HepG2 (cell line): ENCODE measurements at places on chromosomes 4 and X. TPM values are rescaled to one million over a fixed set of nuclear protein-coding genes. Genes with fewer than 3 reads are reported as not detected.
A peak's percentile ranks its signal among the peaks of the same experiment; 100 is the strongest.

Gene USP51
- total RNA-seq = not detected in 2 replicates

Gene S100P
- total RNA-seq = 278 and 348 TPM in 2 replicates

Gene CHM
- 15.1 and 19.6 TPM in 2 replicates for total RNA-seq

Gene SLC25A14
- total RNA-seq = 7.4 and 14.0 TPM in 2 replicates

Gene ABCG2
- 13.2 and 15.7 TPM in 2 replicates for total RNA-seq

DNA sequence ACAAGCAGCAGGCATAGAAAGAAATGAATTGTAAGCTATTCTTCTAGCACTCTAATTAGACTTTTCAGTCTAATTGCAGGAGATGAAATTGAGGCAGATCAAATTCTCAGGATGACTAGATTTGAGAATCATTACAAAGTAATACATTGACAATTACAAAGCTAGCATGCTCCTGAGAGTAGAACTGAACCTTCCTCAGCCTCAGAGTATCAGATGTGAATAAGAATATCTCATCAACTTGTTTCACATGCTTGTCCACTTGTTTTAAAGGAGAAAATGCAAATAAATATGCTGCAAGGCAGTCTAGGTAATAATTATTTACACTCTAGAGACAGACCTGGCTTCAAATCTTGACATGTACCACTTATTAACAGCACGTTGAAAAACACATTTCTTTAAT is 491.0 kb upstream of the MAGEB2 start:
- no peak overlapping the region for H3K4me3 ChIP-seq
- H3K36me3 ChIP-seq = no peaks in the 10 kb centered on the region
- H3K4me1 ChIP-seq = no peaks in the 10 kb centered on the region
- DNase-seq = no peak
- H3K27me3 ChIP-seq = no peaks in the 10 kb centered on the region

GRCh38 chr4:10421344-10422055 is 35.7 kb downstream of the ZNF518B start:
- no peaks in the 10 kb centered on the region for H3K27me3 ChIP-seq
- no peak for DNase-seq
- H3K27ac ChIP-seq = no peak overlapping the region
- no peak overlapping the region for H3K4me3 ChIP-seq
- H3K4me1 ChIP-seq = no peaks in the 10 kb centered on the region

DNA sequence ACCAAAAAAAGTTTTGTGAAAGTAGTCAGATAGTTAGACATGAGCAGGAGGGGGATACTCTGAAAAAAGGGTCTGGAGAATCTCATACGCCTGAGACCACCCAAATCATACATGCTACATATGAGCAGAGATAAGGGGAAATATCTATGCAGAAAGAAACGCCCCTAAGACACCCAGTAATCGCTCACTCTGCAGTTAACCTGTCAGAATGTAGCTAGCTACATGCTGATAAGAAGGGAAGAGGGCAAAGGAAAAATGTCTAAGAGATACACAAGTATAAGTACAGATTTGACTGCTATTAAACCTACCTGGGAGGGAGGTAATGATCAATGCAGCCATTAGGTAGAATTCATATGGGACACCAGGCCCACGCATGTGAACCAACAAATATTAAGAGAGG is 1159.5 kb upstream of the PCDH10 start:
- H3K4me3 ChIP-seq = no peak overlapping the region
- DNase-seq = no peak
- no peaks in the 10 kb centered on the region for H3K27me3 ChIP-seq
- no peak overlapping the region for H3K27ac ChIP-seq

- no peaks in the 10 kb centered on the region for H3K36me3 ChIP-seq
- peaks cover 58% of the 10 kb centered on the region for H3K4me1 ChIP-seq
- peak overlapping the region; percentile 73 for H3K4me3 ChIP-seq
- no peak for DNase-seq
- peak overlapping the region; percentile 96 for H3K27ac ChIP-seq
- H3K27me3 ChIP-seq = no peaks in the 10 kb centered on the region
Observed at GRCh38 chr4:185204238-185204910, 574 bp upstream of the CFAP97 start.

DNA sequence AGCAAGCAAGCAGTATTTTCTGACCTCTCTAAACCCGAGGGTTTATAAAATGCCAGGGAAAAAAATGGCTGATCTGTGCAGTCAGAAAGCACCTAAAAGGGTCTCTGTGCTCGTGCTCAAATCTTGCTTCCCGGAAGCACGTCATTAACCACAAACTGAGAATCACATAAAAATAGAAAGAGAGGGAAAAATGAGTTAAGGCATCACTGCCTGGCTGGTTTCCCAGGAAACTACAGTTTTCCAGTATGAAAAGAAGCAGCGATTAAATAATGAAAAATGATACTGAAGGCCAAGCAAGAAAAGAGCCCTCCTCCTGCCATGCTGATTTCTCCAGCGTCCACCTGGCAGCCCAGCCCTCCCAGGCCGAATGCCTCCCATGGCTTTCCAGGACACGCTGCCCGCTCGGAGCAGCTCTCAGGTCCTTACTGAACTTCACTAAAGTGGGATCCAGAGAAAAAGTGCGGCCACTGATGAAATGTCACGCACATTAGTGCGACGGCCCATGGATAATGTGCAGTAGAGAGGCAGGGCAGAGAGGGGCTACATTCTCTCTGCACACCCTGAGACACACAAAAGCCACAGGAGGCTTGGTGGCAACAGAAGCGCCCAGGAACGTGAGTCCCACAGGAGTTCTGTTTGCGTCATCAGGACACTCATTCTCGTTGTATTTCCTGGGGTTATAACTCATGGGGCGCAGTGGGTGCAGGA is 80.4 kb downstream of the WFS1 start:
- no peaks in the 10 kb centered on the region for H3K4me1 ChIP-seq
- H3K4me3 ChIP-seq = no peak overlapping the region
- no peaks in the 10 kb centered on the region for H3K36me3 ChIP-seq
- H3K27ac ChIP-seq = no peak overlapping the region
- H3K27me3 ChIP-seq = peaks cover 15% of the 10 kb centered on the region
- DNase-seq = no peak

DNA sequence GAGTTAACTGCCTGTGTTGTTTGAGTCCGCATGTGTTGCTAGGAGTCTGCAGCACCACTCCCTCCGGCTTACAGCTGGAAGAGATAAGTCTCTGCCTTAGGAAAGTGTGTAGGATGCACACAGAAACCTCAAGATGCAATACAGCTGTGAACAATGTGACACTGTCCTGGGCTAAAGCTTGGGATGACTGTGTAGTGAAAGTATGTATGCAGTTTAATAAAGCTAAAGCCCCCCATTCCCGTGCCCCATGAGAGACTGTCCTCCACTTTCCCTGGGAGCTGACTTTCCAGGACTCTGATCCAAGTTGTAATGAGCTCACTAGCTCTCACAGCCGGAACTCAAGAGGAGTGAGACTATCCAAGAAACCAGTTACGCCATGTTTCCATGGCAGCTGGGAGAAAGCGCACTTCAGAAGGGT is 156.6 kb upstream of the FTHL17 start:
- H3K27ac ChIP-seq = no peak overlapping the region
- H3K4me3 ChIP-seq = no peak overlapping the region
- H3K4me1 ChIP-seq = peaks cover 20% of the 10 kb centered on the region

DNA sequence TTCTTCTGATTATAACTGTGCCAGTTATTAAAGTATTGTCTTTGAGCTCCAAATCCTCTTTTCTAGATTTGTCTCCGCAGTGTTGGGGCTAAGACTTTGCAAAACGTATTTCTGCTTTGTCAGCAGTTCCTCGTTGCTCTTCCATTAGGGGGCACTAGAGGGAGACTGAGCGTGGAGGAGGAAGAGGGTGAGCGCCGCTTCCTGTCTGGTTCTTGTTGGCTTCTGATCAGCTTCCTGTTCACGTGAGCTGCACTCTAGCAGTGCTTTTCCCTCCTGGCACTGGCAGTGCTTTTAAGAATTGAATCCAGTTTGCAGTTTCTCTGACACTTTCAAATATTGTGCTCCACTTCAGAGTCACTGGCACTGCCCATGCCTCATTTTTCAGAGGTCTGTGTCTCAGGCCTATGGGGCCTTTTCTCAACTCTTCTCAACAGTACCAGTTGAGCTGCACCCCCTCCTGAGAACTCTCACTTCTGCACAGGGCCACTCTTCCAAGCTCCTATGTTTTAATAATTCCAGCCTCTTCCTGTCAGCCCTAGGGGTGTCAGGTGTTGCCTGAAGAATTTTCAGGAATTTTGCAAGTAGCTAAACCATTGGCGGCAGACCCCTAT is 54.4 kb upstream of the LCORL start:
- H3K36me3 ChIP-seq = no peaks in the 10 kb centered on the region
- H3K27ac ChIP-seq = no peak overlapping the region
- H3K27me3 ChIP-seq = no peaks in the 10 kb centered on the region

GRCh38 chr4:100891808-100892207 is 374.0 kb upstream of the EMCN start:
- DNase-seq = no peak
- no peaks in the 10 kb centered on the region for H3K27me3 ChIP-seq
- H3K36me3 ChIP-seq = no peaks in the 10 kb centered on the region
- no peaks in the 10 kb centered on the region for H3K4me1 ChIP-seq

DNA sequence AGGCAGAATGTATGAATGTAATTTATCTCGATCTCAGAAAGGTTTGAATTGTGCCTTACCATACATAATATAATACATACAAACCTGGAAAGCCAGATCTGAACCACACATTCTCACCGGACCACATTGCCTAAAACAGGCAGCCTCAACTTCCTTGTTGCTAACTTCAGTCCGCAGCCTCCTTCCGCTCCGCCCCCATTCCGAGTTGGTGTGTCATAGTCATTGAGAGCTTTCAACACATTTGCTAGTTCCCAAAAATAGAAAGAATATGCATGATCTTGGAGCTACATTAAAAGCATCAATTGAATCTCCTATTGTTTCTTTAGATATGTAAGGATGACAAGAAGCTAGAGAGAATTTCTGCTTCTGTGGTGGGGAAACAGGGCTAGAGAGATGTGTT is 127.2 kb downstream of the ARHGEF9 start:
- no peaks in the 10 kb centered on the region for H3K4me1 ChIP-seq
- no peaks in the 10 kb centered on the region for H3K27me3 ChIP-seq
- H3K36me3 ChIP-seq = no peaks in the 10 kb centered on the region
- H3K27ac ChIP-seq = no peak overlapping the region

DNA sequence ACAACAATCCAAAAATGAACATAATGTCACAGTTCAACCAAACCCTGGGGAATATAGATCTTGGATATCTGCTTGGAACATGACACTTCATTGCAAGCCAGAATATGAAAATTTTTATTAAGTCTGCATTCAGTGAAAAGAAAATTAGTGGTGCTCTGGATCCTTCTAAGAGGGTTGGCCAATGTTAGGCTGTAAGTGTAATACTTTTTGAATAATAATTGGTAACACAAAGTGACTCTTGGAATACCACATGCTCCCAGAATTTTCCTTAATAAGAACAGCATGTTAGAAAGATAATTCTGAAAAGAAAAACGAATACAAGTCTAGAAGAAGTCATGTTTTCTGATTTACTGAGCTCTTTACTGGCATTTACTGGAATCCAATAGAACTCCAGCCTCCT is 175.8 kb downstream of the RASL11B start:
- H3K4me1 ChIP-seq = no peaks in the 10 kb centered on the region
- H3K36me3 ChIP-seq = no peaks in the 10 kb centered on the region
- no peak for DNase-seq

- H3K27ac ChIP-seq = no peak overlapping the region
- no peaks in the 10 kb centered on the region for H3K36me3 ChIP-seq
- DNase-seq = no peak
- H3K4me1 ChIP-seq = no peaks in the 10 kb centered on the region
- no peaks in the 10 kb centered on the region for H3K27me3 ChIP-seq
Observed at GRCh38 chrX:72694170-72694569, 19.9 kb downstream of the PHKA1 start.

DNA sequence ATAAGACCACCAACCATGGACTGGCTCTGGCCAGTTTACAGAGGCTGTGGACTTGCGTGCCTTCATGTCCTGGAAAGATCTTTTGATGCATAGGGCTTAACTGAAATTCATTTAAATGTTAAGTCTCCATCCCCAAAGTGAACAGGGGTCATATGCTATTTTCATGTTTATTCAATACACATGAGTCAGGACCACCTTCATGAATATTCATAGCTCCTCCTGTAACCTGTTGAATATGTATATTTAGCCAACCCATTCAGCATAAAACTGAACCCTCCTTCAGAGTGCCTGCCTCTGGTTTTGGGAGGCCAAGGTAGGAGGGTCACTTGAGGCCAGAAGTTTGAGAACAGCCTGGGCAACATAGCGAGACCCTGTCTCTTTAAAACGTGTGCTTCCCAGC is 7.1 kb downstream of the CTPS2 start:
- no peaks in the 10 kb centered on the region for H3K27me3 ChIP-seq
- no peak for DNase-seq
- no peak overlapping the region for H3K27ac ChIP-seq
- no peaks in the 10 kb centered on the region for H3K36me3 ChIP-seq

DNA sequence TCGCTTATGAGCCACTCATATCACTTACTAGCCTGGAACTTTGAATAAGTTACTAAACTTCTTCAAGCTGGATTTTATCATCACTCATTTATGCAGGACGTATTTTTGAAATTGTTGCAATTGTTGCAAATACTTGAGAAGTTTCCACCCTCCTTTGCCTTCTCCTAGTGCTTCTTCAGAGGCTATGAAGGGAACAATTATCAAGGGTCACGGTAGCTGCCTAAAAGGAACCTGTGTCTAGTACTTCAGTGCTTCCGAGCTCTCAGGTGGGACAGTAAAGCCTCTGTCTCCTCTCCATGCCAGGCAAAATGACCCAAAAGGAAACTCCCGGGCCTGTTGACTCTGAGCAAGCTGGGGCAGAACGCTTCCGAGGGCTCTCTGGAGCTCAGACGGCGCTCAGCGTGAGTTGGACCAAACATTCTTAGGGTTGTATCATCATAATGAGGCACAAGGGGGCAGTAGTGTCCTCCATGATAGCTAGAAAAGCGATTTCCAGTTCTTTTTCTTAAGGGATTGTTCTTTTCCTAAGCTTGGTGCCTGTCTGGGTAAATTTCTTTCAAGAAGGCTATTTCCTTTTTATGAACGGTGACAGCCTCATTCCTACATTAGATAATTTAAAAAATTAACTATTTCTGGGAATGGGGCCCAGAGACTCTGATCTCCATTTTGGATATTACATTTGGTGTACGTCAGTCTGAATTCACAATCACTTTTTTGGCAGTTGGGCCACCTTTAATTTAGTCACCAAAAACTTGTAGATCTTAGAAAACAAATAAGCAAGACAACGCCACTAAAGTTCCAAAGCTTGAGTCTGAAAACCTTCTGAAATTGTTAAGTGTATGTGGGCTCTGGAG is 73.1 kb downstream of the PACRGL start:
- peak; percentile 40 for DNase-seq
- H3K36me3 ChIP-seq = no peaks in the 10 kb centered on the region
- no peak overlapping the region for H3K27ac ChIP-seq
- H3K4me1 ChIP-seq = no peaks in the 10 kb centered on the region

DNA sequence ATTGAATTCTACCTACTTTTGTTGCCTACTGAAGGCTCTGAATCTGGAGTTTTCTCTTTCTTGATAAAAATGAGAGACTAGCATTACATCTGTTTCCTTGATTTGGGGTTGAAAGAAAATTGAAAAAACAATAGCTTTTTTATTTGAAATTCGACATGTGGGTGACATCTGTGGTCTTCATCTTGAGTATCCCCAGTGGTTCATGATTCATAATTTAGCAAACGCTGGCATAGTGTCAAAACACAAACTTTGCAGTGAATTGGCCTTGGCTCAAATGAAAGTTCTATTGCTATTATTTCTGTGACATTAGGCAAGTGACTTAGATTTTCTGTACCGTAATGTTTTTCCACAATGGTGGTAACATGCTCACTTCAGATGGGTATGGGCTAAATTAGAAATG is 747.6 kb downstream of the PCDH7 start:
- H3K4me3 ChIP-seq = no peak overlapping the region
- DNase-seq = no peak
- no peak overlapping the region for H3K27ac ChIP-seq

GRCh38 chr4:182680234-182680653 is 236.9 kb downstream of the DCTD start:
- no peak overlapping the region for H3K4me3 ChIP-seq
- no peak for DNase-seq
- H3K36me3 ChIP-seq = no peaks in the 10 kb centered on the region
- H3K4me1 ChIP-seq = no peaks in the 10 kb centered on the region
- H3K27me3 ChIP-seq = no peaks in the 10 kb centered on the region
